Progenitor cell of endocrine pancreas (in vitro differentiated cells): ENCODE measurements at places on chromosomes 5 and 9. TPM values are rescaled to one million over a fixed set of nuclear protein-coding genes. Genes with fewer than 3 reads are reported as not detected.

Gene NEK6
- 23.9 and 24.4 TPM in 2 replicates for total RNA-seq

DNA sequence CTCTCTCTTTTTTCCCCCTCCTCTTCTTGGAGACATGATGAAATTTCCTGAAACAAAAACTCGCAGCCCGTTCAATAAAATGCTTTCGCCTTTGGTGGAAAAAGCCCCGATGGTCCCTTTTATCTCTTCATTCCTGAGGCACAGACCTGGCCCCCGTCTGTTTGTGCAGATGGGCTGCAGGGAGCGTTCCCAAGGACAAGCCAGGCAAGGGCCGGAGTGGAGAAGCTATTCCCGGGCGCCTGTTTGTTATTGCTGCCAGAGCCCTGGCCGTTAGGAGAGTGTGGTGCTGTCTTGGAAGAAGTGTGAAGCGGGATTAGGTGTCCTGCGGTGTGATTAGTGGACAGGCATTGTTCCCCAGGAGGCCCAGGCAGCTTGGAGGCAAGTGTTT lies 71.9 kb downstream of the SMIM23 start:
- DNase-seq, result no peak

GRCh38 chr5:42813533-42813932 lies 1.8 kb upstream of the SELENOP start:
- DNase-seq, result no peak

- DNase-seq, result no peak
Observed at GRCh38 chr9:101376111-101376848, 8.5 kb downstream of the BAAT start.

DNA sequence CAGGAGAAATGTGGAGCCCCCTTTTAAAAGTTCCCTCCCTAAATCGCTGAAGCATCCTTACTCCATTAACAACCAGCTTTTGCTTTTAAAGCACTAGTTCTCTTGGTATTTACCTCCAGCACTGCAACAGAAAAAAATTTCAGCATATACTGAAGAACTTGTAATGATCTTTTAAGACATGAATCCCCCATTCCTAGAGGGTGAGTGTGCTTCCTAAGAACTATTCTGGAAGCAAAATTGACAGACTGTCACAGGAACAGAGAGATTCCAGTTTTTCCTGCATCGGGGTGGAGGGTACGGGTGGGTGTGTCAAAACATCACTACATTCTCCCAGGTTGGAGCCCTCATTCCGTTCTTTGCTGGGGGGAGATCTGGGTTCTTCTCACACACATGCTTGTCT lies 151.9 kb downstream of the EBF1 start:
- no peak for DNase-seq
